ENCODE measurements at places on chromosomes 3 and 15.

DNA sequence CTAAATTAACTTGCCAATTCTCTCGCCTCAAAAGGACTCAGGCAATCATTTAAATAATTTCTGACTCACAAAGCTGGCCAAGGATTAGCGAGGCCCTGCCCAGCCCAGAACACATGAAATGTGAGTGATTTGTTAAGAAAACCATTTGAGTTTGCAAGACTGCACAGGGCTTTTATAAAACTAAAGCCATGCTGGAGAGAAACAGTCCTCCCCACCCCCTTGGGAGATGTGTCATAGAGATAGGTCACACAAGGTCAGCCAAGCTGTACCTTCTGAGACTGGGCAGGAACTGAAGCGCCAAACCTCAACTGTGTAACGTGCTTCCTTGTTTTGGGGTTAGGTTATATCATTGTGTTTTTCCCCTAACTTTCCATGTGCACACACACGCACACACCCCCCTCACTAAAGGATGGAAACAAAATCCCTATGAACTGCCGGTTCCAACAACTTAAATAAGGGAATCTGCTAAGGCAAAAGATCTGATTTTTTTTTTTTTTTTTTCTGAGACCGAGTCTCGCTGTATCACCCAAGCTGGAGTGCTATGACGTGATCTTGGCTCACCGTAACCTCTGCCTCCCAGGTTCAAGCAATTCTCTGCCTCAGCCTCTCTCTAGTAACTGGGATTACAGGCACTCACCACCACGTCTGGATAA, 8.1 kb downstream of the SPATA12 start:
- no peak for DNase-seq

DNA sequence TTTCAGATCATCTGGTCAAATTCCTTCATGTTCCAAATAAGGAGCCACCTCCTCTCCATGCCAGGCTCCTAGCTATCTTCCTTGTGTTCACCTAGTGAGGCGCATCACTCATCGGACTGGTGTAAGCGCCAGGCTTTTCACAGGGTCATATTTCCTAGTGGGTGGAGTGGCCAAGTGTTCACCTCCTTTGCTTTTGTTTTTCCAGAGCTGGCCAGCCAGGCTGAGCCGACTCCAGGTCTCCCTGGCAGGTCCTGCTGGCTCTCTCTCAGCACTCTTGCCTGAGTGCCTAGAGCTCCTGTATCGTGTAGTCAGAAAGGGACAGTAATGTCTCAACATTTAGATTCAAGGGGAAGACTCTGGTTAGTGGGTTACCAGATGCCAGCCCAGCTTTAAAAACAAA, 31.0 kb downstream of the HEG1 start:
- no peak for DNase-seq

DNA sequence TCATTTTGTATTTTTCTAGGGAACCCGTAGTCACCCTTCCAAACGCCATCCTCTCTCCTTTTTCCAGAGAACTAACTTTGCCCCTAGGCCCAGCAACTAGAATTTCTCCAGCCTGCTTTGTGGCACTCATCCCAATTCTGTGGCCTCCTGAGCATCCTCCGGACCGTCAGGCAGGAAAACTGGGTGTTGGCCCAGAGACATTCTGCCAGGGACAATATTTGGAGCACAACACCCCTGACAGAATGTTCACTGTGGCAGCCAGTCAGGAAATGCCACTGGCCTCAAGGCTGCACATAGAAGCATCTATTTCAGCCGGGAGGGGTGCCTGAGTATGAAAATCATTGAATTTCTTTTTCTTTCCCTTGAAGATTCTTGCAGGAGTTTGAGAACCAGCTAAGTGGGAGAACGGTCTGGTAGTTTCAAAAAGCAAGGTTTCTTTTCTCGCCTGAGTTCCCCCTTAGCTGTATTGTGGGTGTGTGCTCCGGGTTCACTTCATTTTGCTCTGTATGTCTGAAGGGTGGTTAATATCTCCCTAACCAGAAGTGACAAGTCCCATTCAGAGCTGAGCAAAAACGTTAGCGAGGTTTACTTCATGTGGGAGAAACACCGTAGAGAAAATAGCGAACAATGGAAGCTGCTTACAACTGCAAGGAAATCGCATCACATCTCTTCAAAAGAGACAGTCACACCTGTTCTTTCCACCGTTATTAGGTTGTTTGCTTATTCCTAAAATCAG, 108.1 kb upstream of the TPM1 start:
- no peak for DNase-seq

GRCh38 chr15:24919446-24919845, 35.3 kb upstream of the SNRPN start:
- DNase-seq = no peak

DNA sequence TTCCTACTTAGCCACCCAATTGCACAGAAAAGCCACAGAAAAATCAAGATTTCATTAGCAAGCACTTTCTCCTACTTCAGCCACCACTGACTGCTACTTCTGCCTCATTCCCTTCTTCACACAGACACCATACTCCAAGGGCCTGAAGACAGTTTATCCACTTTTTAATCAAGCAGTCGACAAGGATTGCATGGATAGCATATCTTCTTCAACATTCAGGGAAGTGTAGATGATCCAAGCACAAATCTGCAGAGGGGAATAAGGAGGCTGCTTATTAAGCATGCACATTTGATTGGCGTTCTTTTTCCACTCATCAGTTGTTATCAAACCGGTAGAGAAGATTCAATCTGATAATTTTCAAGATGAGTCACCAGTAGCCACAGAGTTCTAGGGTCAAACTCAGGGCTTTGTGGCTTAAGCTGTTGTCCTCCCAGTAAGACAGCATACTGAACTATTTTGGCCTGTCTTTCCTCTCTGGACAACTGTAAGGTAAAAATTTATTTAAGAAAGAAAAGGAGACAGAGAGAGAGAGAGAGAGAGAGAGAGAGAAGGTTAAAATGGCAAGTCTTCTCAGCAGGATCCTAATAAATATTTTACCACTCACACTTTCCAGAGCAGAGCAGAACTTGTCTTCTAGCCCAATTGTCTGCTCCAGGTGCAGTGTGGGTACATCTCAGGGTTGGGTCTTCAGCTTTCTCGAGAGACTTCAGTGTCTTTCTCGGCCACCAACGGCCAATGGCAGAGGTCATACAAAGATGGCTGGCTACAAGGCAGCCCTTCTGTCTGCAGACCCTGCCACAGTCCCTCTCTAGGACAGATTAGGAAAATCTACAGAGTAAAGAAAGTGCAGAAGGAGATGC, 80.6 kb upstream of the BHLHE40 start:
- no peak for DNase-seq

- no peak for DNase-seq
Observed at GRCh38 chr3:143081844-143082778, 37.5 kb upstream of the CHST2 start.

DNA sequence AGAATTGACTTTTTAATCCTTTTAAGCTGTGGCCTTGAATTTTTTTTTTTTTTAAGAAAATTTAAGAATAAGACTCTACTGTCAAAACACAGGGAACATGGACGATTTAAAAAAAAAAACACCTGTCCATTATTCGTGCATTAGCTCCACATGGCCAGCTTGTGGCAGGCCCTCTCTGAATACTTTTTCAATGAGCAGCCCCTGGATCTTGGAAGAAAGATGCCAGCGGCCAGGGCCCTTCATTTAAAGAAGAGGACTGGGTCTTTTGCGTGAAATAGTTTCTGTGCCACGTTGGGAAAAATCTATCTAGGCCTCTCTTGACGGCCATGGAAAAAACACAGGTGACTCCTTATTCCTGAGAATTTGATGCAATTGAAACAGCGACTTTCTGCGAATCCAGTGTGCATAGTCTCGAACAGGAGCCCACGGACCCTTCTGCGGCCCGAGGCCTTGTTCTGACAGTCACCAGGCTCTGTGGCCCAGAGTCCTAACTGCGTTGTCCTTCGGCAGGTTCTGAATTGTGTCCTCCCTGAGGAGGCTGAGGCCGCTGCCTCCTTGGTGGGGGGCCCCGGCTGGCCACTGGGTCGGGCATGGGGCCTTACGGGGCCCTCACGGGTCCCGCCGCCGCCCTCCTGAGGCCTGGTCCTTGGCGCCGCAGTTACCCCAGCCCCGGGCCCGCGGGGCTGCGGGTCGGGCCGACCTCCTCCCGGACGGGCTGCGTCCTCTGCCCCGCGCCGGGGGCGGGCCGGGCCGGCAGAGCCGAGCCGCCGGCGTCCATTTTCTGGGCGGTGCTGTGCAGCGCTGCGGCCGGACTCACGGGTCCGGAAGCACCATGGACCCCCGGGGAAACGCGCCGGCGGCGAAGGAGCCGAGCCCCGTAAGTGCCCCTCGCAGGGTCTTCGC, 33.5 kb downstream of the ZBTB38 start:
- DNase-seq = peak; percentile 44

DNA sequence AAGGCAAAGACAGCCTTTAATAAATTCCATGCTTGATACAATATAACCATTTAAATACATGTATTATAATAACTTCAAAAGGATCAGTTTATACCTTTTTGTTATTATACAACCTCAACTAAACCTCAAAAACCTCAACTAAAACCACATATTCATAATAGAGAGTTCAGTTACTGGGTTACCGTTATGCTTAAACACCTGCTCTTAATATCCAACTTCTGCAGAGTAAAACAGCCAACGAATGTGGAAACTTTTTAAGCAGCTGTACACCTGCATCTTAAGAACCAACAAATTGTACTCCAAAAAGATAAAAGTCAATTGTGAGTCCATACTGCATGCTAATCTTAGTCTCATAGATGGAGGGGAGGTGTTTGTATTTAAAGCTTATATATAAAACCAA, 53.5 kb downstream of the TFDP2 start:
- DNase-seq = no peak

- no peak for DNase-seq
Observed at GRCh38 chr15:57667171-57667849, 39.2 kb upstream of the POLR2M start.

DNA sequence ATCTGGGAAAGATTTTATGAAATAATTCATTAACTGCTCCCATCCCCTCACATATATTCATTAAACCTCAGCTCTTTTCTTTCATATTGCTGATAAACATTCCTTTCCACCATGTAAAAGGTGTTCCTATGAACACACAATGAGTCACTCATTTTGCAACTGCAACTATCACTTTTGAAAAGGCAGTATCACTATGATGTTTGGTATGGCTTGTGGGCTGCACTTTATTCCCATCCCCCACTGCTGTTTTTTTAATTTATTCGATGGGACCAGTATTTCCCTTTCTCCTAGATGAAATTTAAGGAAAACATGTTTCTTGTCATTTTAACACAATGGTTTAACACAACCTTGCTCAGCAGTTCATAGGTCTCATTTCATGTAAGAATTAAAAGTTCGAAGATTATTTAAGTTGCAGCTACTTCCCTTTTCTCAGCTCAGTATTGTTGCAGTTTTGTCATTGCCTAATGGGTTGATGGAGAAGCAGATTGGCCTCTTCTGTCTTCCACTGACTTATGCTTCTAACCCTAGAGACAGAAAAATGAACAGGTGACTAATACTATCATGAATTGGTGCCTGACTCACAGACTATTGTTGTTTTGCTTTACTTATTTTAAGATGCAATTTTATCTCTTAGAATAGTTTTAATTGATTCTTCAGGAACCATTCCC, 280.3 kb downstream of the ZPLD1 start:
- DNase-seq = no peak

GRCh38 chr3:124250053-124250452, 258.1 kb upstream of the ROPN1 start:
- no peak for DNase-seq

DNA sequence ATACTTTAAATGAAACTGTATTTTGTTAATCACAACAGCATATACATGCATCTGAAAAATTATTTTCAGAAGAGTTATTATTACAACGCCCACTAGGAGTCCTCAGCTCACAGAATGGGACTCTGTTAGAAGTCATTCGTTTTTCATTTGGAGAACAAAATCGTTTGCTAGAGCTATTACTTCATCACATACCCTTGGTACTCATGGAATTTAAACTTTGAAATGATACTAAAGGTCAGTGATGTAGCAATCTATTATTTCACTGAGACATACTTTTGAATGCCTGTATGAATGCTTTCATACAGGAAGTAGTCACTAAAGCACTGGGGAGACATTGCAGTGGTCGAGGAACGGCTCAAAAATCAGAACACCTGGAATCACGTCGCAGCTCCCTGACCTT, 198.1 kb downstream of the MBNL1 start:
- no peak for DNase-seq

GRCh38 chr15:36024031-36024688, 478.2 kb upstream of the DPH6 start:
- no peak for DNase-seq

DNA sequence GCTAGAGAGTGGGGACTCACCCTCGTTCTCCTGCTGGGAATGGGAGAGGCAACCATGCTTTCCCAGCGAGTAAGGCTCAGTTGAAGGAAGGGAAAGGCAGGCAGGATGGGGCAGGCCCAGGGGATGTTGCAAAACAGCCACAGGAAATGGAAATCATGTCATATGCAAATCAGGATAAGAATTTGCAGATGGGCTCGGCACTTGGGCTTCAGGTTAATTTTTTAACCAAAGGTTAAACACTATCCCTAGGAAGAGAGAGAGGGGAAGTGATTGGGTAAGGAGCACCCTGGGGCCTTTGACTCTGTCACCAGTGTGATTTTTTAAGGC, 14.6 kb upstream of the PLA2G4E start:
- DNase-seq = no peak

DNA sequence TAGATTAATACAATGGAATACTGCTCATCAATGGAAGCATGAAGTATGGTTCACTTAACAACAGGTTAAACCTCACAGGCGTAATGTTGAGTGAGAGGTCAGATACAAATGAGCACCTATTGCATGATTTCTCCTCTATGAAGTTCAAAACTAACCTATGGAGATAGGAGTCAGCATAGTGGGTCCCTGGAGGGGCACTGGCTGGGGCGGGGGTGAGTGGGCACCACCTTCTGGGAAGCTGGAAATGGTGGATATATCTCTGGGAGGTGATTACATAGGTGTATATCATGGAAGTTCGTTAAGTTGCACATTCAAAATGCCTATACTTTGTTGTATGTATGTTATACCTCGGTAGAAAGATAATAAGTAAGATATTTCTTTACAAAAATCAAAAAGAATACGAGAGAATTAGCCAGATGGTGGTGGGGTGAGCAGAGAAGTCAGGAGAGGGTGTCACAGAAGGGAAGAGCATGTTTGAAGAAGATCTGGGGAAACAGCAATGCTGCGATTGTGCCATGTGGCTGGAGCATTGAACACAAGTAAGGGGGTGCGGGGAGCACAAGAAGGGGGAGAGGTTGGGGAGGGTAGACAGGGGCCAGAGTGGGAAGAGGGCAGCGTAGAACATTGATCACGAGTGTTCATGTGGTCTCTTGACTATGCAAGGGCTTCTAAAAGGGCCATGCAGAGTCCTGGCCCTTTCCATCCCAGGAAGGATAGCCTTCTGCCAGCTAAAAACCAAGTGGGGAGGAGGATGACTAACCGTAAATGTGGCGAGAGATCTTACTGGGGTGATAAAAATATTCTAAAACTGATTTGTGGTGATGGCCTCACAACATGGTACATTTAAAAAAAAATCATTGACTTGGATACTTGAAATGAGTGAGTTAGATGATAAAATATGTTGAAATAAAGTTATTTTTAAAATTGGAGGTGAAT, 30.2 kb downstream of the ITGA11 start:
- no peak for DNase-seq

GRCh38 chr15:91609966-91610365, 243.5 kb upstream of the SLCO3A1 start:
- DNase-seq = no peak

- DNase-seq = no peak
Observed at GRCh38 chr15:39317225-39317624, 263.7 kb upstream of the THBS1 start.

- DNase-seq = no peak
Observed at GRCh38 chr3:20064796-20065564, 24.7 kb downstream of the KAT2B start.
